ENCODE measurements at places on chromosomes 3 and 15.
A peak's percentile ranks its signal among the peaks of the same experiment; 100 is the strongest.

GRCh38 chr3:44337248-44337785 lies 1.2 kb upstream of the TCAIM start:
- no peak overlapping the region for H3K27ac ChIP-seq
- no peak overlapping the region for H3K4me3 ChIP-seq
- no peaks in the 10 kb centered on the region for H3K27me3 ChIP-seq
- DNase-seq: peak; percentile 63
- H3K4me1 ChIP-seq: no peaks in the 10 kb centered on the region

GRCh38 chr15:68789534-68790241 lies 31.0 kb downstream of the ANP32A start:
- H3K27ac ChIP-seq: peak overlapping the region; percentile 23
- DNase-seq: peak; percentile 95
- no peak overlapping the region for H3K4me3 ChIP-seq
- peaks cover 39% of the 10 kb centered on the region for H3K4me1 ChIP-seq

- no peaks in the 10 kb centered on the region for H3K4me1 ChIP-seq
- no peak for DNase-seq
- H3K27me3 ChIP-seq: no peaks in the 10 kb centered on the region
- H3K36me3 ChIP-seq: no peaks in the 10 kb centered on the region
These were observed 63.8 kb downstream of the GJD2 start for GRCh38 chr15:34691034-34691433.

DNA sequence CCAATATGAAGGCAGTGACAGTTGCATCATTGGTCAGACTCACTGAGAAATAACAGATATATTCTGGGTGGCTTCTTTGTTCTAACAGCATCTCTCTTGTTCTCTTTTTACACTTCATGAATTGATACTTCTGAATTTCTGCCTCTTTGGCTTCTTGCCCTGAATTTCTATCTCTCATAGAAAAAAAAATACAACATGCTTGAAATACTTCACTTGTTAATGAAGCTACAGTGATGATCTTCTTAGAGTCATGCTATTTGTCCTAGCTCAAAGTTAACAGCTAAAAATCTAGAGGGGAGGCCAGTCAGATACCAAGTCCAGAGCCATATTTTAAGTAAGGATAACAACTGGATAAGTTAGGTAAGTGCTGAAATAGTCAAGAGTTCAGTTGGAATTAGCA lies 597.2 kb upstream of the AGTR1 start:
- no peaks in the 10 kb centered on the region for H3K27me3 ChIP-seq
- H3K4me3 ChIP-seq: no peak overlapping the region
- no peaks in the 10 kb centered on the region for H3K4me1 ChIP-seq
- DNase-seq: no peak

- H3K27me3 ChIP-seq: no peaks in the 10 kb centered on the region
- no peak overlapping the region for H3K27ac ChIP-seq
- H3K4me3 ChIP-seq: no peak overlapping the region
- peak; percentile 86 for DNase-seq
- H3K36me3 ChIP-seq: no peaks in the 10 kb centered on the region
- peaks cover 3% of the 10 kb centered on the region for H3K4me1 ChIP-seq
These were observed 24.1 kb upstream of the OR5K4 start for GRCh38 chr3:98329392-98330124.

- no peaks in the 10 kb centered on the region for H3K4me1 ChIP-seq
- no peaks in the 10 kb centered on the region for H3K36me3 ChIP-seq
- H3K27ac ChIP-seq: no peak overlapping the region
- no peaks in the 10 kb centered on the region for H3K27me3 ChIP-seq
These were observed 132.2 kb downstream of the SRGAP3 start for GRCh38 chr3:9117220-9117619.
